Left hindlimb (tissue), 1 donor: ENCODE measurements at places on chromosomes 2 and 18.
A peak's percentile ranks its signal among the peaks of the same experiment; 100 is the strongest.

DNA sequence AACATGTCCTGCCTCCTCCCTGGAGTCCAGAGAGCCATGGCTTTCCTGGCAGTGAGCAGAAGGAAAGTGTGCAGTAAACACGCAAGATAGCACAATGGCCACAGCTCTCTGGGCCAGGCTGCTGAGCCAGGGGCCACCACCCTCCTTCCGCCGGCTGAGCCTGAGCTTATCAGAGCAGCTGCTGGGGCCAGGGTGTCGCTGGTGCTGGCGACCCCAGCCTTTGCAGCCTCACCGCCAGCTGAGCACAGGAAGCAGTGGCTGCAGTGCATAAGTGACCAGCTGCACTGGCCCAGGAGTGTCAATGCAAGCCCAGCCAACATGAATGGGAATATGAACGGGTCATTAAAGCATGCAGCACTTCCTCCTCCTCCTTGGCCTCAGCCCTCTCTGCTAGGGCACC lies 172.0 kb downstream of the ZFP36L2 start:
- peak; percentile 33 for DNase-seq

DNA sequence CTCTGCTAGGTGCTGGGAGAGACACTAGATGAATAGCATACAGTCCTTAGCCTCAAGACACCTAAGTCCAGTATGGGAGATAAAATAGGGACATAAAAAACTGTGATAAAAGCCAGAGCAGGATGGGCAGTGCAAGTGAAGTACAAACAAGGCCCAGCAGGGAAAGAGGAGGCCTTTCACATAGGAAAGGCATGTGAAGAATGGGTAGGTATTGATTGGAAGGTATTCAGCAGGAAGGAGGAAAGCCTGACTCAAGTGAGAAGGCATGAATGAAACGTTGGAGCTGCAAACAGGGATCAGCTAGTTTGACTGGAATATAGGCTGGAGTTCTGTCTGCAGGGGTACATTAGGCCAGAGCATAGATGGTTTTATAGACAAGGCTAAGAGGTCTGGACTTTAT lies 11.0 kb upstream of the CXCR4 start:
- DNase-seq: no peak

- no peak for DNase-seq
Observed at GRCh38 chr2:53423465-53423864, 344.1 kb upstream of the CHAC2 start.

DNA sequence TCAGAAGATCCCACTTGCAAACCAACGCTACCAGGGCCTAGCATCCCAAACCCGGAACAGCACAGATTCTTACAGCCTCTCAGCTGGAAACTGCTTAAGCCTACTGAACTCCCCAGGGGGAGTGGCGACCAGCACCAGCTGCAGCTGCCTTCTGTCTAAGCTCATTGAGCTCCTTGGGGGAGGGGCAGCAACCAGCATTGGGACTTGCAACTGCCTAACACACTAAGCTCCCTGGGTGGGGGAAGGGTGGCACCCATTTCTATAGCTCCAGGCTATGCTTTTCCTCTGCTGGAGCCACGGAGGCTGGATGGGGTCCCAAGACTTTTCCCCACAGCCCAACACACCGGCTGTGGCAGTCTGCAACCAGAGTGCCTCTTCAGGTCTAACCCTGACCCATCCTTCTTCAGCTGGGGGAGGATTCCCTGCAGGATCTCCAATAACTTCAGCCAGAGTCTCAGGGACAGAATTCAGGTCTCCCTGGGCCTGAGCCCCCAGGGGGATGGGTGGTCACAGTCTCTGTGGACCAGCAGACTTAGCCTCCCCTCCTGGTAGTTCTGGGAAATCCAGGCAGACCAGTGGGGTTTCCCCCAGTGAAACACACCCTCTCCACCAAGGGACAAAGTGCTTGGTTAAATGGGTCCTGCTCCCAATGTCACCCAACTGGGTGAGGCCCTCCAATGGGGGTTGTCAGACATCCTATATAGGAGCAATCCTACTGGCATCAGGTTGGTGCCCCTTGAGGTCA lies 45.9 kb upstream of the ITGA4 start:
- DNase-seq: peak; percentile 43

- no peak for DNase-seq
Observed at GRCh38 chr18:37343542-37343851, 222.1 kb downstream of the CELF4 start.

DNA sequence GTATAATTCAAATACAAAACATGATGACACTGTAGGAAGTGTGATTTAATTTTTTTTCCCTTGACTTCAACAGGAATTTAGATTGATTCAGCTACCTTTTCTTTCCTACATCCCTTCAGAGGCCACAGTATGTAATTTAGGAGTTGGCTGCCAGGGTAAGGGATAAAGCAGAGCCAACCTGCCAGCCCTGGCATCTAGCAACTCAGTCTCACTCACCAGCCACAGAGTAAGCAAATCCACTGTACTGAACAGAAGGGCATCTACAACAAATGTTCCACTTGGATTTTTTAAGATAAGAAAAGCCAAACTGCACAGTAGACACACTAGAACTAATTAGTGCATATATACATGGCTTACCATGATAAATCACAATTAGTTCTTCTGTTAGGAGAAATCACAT lies 54.3 kb upstream of the PEX13 start:
- no peak for DNase-seq

DNA sequence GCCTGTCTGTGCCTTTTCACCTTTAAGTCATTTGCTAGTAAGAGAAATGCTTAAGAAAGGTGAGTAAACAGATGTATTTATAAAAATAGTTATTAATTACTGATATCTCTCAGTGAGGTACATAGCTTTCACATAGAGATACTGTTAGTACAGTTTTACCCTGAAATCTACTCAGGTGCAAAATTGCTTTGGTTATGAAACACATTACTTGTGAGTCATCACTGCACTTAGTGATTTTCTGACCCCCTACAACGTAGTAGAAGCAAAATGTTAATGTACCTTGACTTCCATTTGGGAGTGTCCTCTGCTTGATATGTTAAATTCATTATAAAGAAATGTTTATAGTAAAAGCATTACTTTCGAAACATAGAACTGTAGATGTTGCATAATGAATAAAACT lies 6.5 kb downstream of the GLS start:
- no peak for DNase-seq

DNA sequence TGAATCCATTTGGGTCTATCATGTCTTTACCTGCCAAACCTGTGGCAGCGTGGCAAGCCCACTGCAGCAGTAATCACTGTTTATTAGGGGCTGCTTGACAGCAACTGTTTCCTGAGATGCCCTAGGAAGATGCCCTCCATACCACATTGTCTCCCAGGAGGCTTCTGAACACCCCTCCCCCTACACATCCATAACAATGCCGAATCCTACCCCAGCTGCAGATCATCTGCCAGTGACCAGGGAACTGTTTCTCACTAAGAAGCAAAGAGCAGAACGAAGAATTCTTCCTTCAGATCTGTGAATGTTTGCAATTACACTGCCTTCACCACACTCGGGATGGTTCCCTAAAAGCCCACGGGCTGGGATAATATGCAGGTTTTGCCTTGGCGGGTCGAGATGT lies 127.8 kb downstream of the VIT start:
- DNase-seq: no peak

GRCh38 chr2:4370422-4371090 lies 667.2 kb downstream of the DCDC2C start:
- DNase-seq: no peak

GRCh38 chr2:121579309-121579708 lies 48.6 kb downstream of the RNU4ATAC start:
- DNase-seq: no peak

DNA sequence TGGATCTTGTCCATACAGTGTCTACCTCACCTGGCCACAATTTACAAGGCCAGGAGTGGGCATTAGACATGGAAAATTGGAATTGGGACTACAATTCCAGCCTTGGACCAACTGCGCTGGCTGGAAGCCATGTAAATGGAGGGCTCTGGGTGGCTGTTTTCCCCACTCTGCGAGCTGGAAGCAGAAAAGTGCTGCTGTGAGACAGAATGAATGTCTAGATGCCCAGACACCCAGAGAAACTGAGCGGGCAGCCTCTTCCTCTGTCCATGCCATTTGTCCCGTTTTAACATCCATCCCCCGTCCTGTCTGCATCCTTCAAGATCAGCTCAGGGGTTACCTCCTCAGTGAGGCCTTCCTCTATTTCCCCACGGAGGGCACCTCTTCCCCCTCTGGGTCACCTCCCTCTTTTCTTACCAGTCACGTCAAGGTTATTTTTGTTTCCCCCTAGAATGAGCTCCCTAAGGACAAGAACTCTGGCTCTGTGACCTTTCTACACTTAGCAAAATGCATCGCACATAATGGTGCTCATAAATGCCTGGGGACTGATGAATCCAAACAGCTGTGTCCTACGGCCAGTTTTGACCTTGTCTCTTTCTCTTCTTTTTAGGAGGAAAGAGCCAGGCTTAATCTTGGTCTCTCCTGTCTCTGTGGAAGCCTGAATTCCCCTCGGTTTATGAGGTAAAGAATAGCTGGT lies 41.2 kb downstream of the MCFD2 start:
- no peak for DNase-seq

- no peak for DNase-seq
Observed at GRCh38 chr2:239605976-239606375, 205.2 kb upstream of the HDAC4 start.

GRCh38 chr2:221553333-221553732 lies 18.8 kb downstream of the EPHA4 start:
- no peak for DNase-seq

- peak; percentile 55 for DNase-seq
Observed at GRCh38 chr2:192978395-192978794, 783.7 kb upstream of the TMEFF2 start.

- no peak for DNase-seq
Observed at GRCh38 chr2:31139671-31140070, 1.4 kb upstream of the GALNT14 start.

GRCh38 chr2:231575612-231576256 lies 16.9 kb upstream of the TEX44 start:
- DNase-seq: no peak

DNA sequence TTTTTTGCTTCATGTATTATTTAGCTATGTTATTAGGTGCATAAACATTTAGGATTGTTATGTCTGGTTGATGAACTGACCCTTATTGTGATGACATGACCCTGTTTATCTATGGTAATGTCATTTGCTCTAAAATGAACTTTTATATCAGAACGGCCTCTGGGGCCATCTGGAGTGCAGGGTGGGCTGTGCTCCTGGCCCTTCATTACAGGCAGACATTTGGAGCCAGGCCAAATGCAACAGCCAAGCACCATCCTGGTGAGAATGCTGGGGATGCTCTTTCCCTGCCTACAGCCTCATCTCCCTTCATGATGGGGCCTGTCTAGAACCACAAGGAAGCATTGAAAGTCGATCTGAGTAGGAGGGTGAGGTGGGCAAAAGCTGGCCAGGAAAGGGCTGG lies 38.0 kb downstream of the HJURP start:
- DNase-seq: no peak

- no peak for DNase-seq
Observed at GRCh38 chr18:38256366-38256765, 690.8 kb upstream of the CELF4 start.

- no peak for DNase-seq
Observed at GRCh38 chr2:84052043-84052442, 407.0 kb downstream of the SUCLG1 start.

DNA sequence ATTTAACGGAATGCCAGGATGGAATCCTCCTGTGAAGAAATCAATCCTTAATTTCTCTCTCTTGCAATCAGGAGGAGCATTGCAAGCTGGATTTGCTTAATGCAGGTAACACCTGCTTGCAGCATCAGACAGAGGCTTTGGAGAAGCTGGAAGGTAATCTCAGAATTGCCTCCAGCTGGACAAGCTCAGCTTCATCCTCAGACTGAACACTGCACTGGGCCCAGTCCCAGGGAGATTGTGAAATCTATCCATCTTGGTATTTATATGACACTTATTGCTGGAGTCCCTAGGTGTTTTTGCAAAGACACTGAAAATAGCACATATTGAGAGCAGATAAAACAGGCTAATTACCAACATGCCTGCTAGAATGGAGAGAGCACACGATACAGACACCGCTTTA lies 179.4 kb upstream of the SESTD1 start:
- no peak for DNase-seq

DNA sequence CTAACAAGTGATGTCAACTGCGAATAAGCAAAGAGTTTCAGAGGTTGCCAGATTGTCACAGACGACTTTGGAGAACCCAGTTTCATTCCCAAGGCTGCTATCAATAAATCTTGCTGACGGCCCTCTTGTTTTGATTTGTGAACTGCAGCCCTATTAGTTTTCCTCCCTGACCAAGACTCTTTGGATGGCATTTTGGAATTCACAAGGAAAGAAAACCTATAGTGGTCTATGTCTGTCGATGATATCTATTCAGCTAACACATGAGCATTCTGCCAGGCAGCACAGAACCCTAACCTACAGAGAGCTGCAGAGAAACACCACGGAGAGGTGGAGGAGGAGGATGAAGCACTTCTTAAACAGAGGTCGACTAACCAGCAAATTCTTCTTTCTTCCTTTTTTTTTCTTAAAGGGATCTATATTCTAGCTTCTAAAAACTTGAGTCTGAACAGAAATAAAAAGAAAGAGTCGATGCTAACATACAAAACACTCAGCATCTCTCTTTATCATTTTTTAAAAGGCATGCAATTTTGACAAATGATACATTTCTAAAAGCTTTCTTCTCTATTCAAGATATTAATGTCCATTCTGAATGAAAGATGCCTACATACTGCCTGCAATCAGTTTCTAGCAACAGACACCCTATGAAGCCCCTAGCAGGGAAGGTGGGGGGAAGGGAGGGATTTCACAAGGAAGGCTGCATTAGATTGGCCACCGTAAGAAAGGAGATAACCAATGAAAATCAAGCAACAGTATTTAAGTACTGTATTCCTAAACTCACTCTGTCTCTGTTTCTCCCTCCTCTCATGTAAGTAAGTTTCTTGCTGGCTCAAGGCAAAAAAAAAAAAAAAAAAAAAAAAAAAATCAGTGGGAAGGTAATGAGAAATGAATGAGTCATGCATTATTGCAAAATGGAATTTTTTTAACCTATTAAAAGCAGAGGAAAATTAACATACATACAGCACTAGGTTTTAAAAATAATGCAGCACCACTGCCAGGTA lies 83.0 kb upstream of the CHRNA1 start:
- peak; percentile 67 for DNase-seq

- no peak for DNase-seq
Observed at GRCh38 chr18:10006311-10006893, 92.6 kb downstream of the VAPA start.

DNA sequence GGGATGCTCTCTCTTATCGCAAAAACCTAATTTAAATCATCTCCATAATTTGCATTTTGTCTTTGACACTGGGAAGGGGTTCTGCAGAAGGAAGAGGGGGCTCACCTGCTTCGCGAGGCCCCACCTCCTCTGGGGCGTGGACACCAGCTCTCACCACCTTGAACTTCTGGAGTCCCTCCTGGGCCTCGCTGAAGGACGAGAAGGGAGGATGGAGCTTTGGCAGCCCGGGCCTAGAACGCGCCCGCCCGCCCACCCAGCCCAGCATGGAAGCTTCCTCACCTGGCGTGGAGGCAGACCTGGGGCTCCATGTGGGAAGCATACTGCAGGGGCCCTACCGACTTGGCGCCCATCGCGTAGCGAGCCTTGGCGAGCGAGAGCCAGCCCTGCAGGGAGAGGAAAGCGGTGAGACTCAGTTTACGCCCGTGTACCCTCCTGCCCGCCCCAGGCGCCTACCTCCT lies 1.1 kb upstream of the IMP4 start:
- DNase-seq: no peak

- DNase-seq: no peak
Observed at GRCh38 chr2:241852116-241852980, 6.3 kb downstream of the PDCD1 start.
